ENCODE measurements at places on chromosomes 6 and 20.

DNA sequence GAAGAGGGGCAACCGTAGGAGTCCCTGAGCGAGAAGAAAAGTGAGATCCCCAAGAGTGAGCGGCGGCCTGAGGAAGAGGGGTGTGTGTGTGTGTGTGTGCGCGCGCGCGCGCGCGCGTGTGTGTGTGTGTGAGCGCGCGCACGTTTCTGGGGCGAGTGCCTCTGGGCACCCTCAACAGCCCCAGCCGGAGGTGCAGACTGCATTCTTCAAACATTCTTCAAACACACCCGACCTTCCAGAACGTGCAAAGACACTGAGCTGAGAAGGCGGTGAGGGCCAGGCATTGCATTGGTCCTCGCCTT lies 76.2 kb upstream of the FOXP4 start:
- no peak for DNase-seq

DNA sequence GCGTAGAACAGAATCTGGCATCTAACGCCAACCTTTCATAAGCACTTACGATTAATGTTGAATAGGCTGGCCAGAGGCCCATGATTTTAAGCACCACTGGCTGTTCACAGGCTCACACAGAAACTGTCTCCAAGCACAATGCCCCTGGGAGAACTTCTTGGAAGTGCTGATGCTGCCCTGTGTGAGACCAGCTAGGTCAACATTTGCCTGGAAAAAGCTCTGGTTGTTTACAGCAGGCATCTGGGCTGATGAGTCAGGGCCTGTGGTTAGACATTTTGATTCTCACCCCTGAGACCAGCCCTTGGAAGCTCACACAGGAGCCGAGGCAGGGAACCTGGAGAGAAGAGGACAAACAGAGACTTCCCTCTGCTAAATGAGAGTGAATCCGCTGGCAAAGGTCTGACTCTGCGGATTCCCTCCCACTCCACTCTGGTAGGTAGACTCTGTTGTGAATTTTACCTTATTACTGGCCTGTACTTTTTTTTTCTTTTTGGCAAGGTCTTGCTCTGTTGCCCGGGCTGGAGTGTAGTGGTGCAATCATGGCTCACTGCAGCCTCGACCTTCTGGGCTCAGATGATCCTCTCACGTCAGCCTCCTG lies 6.8 kb upstream of the SULF2 start:
- DNase-seq = peak; percentile 98

DNA sequence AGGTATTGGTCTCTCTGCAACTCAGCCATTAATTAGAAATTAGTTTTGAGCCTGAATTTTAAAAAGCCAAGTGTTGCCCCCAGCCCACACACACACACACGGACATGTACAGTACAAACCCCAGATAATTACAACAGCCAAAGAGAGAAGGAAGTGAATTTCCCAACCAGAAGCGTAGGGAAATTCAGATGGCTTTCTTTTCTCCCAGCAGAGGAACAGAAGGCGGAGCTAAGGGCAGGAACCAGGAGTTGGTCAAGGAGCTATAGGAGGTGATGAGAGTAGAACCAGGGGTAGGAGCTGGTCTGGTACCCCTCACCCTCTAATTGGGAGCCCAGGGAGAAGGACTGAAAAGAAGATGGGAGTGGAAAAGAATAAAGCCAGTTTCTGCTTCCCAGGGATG lies 3.9 kb upstream of the ZBTB9 start:
- DNase-seq = no peak

DNA sequence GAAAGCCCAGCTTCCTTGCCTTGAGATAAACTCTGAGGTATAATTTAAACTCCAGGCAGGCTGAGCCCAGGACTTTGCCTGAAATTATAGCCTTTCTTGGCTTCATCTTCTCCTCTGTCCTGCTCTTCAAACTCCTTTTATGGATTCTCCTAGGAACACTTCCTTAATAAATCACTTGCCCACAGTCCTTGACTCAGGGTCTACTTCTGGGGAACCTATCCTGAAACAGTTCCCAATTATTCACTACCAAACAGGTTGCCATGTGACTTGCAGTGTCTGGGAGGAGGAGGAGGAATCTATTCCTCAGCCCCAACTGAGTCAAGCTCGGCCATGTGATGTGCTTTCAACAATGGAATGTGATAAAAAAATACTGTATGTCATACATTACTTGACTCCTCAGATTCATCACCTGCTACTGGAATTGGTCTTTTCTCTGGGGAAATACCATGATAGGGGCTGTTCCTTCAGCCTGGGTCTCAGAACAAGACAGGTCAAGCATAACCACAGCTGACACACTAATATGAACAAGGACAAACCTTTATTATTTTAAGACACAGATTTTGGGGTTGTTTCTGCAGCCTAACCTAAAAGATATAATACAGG lies 20.5 kb upstream of the CDKN1A start:
- no peak for DNase-seq

- DNase-seq = no peak
These were observed 4.7 kb downstream of the CDKAL1 start for GRCh38 chr6:20538907-20539306.

DNA sequence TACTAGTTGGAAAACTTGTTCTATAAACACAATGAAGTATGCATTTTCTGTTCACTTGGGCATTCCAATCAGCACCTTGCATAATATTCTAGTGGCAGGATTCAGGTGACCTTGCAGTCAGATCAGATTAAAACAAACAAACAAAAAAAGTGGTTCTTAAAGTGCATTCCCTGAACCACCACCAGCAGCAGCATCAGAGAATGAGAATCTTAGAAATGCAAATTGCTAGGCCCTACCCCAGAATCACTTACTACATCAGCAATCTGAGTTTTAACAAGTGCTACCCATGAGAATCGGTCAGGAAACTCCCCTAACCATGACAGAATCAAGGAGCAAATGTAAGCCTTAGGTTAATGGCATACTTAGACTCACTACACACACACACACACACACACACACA lies 41.7 kb downstream of the SNAP25 start:
- no peak for DNase-seq

GRCh38 chr6:144036064-144036834 lies 28.2 kb upstream of the PLAGL1 start:
- no peak for DNase-seq

DNA sequence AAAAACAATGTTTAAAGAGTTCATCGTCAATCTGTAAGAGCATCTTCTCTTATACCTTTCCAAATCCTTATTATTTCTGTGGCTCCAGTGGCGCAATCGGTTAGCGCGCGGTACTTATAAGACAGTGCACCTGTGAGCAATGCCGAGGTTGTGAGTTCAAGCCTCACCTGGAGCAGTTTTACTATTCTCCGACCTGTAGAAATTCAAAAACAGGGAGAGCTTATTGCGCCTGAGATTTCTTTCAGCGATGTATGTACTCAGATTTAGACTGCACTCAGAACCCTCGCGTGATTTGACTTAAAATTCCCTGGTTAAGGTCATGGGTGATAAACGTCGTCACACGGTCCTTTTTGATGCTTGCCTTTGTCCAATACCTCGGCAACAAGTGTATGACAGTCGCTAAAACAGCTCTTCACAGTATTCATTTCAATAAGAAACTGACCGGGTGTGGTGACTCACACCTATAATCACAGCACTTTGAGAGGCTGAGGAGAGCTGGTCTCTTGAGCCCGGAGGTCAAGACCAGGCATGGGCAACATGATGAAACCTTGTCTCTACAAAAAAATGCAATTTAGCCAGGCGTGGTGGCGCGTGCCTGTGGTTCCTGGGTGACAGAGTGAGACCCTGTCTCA lies 11.9 kb downstream of the GPX5 start:
- no peak for DNase-seq

- DNase-seq = peak; percentile 43
These were observed 268.4 kb downstream of the FARS2 start for GRCh38 chr6:5529733-5530132.

GRCh38 chr6:134436950-134437349 lies 119.0 kb upstream of the SGK1 start:
- DNase-seq = no peak

- DNase-seq = no peak
These were observed 380.1 kb downstream of the THBS2 start for GRCh38 chr6:168873278-168874190.

DNA sequence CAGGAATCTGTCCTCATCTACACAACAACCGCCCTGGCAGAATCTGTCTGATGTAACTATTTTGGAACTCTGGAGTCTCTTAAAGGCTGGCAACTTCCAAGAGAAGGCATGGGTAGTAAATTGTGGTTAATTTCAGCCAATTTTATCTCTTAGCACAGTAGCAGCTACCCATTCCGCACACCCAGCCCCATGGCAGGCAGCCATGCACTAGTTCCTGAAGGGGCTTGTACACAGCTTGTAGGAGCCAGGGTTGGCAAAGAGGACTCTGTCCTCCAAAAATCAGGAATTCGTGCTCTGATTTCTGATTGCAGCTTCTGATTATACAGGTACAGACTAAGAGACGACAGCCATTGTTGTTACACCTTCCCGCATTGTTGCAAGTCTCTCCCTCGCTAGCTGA lies 155.9 kb downstream of the RNF144B start:
- DNase-seq = no peak

GRCh38 chr20:49680484-49680883 lies 33.2 kb downstream of the B4GALT5 start:
- no peak for DNase-seq

- no peak for DNase-seq
These were observed 47.7 kb downstream of the GJA10 start for GRCh38 chr6:89941763-89942497.

DNA sequence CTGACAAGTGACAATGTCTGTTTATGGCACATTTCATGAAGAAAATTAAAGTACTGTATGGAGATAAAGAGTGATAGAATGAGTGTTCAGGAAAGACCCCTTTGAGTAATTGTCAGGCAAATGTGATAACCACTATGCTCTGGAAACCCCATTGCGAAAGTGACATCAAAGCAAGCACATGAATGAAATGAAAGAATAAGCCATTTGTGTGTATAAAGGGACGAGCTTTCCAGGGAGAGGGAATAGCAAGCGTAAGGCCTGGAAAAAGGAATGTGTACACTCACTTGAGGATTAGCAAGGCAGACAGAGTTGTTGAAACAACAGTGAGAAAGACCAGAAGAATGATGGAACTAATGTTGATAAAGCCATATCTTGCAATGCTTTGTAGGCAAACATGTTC lies 490.0 kb downstream of the GRIK2 start:
- no peak for DNase-seq

GRCh38 chr6:29294499-29294914 lies 7.0 kb upstream of the OR14J1 start:
- DNase-seq = no peak

GRCh38 chr6:73030257-73030656 lies 195.0 kb downstream of the KHDC1L start:
- DNase-seq = no peak

DNA sequence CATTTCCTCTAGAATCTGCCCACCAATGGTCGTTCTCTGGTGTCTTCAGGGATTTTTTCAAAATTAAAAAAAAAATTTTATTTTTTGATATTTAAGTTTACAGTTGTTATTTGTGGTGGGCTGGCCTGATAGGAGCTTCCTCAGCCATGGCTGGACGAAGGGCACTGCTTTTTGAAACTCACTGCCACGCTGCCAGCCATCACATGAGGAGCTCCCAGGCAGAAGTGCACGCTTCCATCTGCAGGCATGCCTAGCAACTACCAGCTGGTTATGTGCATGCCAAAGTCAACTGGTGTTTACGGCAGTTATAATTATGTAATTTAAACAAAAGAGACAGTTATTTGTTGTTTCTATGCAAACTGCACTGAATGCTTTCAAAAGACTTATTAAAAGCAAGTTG lies 105.1 kb downstream of the IRF4 start:
- DNase-seq = no peak

- no peak for DNase-seq
These were observed 113.0 kb upstream of the TIAM2 start for GRCh38 chr6:154882107-154882506.

GRCh38 chr6:1901556-1901955 lies 291.8 kb downstream of the FOXC1 start:
- no peak for DNase-seq

- no peak for DNase-seq
These were observed 42.5 kb upstream of the TLDC2 start for GRCh38 chr20:36833275-36834020.

GRCh38 chr6:158517581-158517980 lies 42.3 kb upstream of the TMEM181 start:
- DNase-seq = no peak

DNA sequence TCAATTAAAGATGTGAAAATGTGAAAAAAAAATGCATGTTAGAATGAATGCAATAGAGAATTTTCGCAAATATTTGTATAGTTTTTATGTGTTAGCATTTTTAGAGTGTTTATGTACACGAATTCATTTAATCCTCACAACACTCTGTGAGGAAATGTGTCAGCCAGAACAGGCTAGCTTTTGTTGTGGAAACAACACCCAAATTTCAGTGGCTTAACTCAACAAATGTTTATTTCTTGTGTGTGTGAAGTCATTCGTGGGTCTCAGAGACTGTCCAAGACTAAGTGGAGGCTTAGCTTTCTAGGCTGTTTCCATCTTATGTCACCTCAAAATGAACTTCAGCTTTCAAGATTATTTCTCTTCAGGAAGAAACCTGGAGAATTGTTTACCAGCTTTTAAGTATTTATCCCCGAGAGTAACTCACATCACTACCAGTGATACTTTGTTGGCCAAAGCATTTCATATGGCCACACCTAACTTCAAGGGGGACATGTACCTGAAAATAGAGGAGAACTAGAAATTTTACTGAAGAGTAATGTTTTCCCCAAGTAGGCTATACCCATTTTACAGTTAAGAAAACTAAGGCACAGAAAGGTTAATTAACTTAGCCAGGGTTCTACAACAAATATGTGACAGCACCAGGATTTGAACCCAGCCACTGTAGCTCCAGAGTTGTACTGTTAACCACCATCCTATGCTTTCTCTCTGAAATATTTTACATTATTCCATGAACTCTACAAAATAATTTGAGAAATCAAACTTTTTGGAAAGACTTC lies 306.1 kb downstream of the QKI start:
- DNase-seq = no peak

- DNase-seq = no peak
These were observed 133.5 kb downstream of the CDK19 start for GRCh38 chr6:110681543-110682459.

- no peak for DNase-seq
These were observed 20.3 kb downstream of the CYP21A2 start for GRCh38 chr6:32058511-32058963.

GRCh38 chr6:106381881-106382280 lies 21.4 kb downstream of the CRYBG1 start:
- no peak for DNase-seq

GRCh38 chr20:46304361-46304760 lies 3.9 kb downstream of the CDH22 start:
- no peak for DNase-seq

- no peak for DNase-seq
These were observed 27.4 kb downstream of the EPHA7 start for GRCh38 chr6:93391965-93392364.

DNA sequence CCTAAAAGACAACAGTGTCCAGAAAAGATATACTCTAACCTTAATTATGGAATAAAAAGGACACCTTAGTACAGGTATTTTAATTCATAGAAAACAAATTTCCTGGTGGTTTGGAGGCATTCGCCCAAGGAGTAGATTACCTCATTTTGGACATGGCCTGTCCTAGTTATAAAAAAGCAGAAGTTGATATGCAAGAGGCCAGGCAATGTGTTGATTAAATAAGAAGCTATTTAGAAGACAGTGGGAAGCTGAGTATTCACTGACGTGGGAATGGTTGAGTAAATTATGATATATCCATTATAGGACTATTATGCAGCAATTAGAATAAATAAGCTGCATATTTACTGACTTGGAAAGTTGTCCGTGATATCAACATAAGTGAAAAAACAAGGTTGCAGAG lies 314.9 kb downstream of the ALDH8A1 start:
- no peak for DNase-seq
